ENCODE measurements at places on chromosomes 3 and 15.

DNA sequence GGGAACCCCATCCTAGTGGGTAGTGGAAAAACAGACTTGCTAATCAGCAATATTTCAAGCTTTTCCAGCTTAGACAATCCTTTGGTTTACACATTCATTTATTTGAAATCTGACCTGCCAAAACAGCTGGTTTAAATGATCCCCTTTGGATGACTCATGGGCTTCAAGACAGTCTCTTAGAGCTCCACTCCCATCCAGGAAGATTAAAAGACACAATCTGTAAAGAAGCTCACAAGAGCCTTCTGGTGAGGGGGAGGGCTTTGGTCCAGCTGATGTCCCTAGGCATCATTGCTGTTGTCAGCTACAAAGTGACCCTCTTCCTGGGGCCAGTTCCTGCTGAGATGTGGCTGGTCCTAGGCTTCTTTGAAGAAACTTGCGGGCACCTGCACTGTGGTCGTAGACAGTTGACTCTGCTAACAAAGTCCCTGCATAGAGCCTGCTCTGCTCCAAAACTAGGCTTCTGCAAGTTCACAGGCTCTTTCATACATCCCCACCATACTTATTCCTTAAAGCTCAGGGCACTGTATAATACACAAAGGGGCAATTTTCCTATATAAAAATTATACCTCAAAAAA, 73.7 kb downstream of the IGSF11 start:
- DNase-seq, result no peak

DNA sequence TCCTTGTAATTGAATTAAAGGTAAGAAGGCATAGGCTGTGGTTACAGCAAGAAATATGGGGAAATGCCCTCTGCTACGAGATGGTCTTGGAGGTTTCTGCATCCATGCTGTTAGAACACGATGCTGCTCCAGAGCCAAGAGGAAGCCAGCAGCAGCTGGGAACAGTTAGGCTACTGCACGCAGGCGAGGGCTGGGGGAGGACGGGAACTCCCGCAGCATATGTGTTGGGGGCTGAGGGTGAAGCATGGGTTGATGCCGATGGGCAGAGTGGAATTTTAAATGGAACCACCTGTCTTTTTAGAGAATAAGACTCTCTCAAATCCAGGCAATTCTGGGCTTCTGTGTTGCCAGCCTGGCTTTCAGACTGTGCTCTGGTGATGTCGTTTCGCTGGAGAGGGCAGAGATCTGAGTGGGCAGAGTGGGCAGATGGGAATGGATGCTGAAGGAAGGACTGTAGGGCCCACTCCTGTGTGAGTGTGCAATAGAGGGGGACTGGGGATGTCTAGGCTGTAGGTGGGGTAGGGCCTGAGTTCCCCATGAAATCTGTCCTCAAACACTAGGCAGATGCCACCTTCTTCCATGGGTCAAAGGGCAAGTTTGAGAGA, 417.0 kb upstream of the TPM1 start:
- DNase-seq, result no peak

- DNase-seq, result no peak
Observed at GRCh38 chr3:123533554-123534159, 51.2 kb downstream of the HACD2 start.

DNA sequence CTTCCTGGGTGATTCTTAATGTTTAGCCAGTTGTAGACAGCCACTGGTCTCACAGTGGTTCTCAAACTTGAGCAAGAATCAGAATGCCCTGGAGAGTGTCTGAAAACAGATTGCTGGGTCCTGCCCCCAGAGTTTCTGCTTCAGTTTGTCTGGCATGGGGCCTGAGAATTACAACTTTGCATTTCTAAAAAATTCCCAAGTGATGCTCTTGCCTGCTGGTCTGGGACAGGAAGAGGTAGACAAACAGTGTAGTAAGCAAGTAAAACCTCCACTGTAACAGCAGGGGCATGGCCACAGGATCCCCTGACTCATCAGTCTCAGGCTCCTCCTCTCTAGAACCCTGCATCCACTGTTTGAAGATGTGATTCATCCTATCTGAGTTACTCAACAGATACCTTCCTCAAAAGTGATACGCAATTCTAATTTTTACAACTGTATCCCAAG, 36.5 kb downstream of the DZIP1L start:
- DNase-seq, result no peak

DNA sequence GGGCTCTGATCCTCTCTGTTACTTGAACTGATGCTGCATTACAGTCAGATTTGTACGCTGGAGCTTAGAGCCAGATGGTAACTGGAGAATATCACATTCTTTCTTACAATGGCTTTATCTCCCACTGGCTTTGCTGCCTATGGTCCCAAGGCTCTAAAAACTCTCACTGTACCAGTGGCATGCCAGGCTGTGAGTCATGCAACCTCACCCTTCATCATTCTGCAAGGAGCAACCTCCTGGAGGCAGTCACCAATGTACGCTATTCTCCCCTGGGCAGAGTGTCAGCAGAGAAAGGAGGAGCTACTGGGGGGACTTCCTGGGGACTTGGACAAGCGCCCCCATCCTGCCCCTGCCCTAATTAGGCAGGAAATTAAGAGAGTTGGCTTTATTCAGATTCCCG, 97.9 kb upstream of the EIF1B start:
- no peak for DNase-seq

DNA sequence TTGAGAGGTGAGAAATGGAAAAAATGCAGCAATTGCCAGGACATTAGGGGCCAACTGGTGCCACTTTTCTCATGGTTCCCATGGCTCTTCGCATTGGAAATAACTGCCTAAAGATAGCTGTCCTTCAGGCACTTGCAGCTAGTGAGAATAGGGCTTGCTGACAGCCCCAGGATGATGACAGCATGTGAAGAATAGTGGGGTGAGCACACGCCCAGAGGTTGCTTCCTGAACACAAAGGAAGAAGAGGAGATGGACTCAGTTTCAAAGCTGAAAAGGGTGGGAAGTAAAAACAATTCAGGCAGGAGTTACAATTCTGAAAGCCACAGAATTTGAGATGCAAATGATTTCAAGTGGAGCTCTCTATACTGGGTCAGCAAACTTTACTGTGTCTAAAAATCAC, 45.6 kb downstream of the TNFAIP8L3 start:
- no peak for DNase-seq

DNA sequence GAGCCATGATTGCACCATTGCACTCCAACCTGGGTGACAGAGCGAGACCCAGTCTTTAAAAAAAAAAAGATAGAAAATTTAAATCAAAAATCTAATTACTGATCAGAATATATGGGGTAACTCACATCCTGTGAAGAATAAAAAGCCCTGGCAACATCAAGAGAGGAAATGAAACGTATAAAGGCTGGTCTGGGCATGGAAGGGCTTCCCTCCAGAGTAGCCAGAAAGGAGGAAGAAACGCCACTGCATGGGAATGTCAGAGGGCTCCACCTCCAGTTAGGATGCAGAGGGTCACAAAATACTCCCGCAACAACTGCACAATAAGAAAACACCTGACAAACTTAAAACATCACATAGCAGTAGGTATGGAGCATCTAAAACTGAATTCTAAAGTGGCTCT, 4.9 kb upstream of the IQCF1 start:
- DNase-seq, result no peak

DNA sequence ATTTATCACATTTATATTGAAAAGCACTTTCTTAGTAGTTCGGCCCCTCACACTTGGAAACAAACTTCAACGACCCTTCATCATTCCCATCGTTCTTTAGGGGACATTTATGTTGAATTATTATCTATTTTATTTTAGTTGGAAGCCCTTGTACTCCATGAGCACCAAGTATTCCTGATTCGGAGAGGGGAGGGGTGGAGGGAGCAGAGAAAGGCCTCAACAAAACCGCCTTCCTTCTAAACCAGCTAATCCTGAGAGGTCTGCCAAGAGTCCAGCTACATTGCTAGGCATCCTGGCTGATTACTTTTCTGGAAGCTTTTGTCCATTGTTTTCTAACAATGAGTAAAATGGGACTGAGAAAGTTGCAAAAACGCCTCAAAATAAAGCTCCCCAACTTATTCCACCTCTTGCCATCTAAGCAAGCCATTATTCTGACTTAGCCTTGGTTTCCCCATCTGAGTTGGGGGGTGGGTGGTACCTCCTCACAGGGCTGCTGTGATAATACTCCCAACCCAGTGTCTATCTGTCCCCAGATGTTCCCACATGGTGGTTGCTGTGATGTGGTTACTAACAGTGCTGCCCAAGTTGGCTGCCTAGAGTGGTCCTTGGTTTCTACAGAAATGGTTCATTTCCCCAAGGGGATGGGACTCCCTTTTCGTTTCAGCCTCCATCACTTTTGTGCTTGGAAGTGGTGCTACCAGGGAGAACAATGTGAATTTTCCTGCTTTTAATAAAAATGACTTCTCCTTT, 1.2 kb upstream of the TMEM158 start:
- peak; percentile 37 for DNase-seq

- DNase-seq, result no peak
Observed at GRCh38 chr3:67094774-67095173, 96.7 kb downstream of the KBTBD8 start.

DNA sequence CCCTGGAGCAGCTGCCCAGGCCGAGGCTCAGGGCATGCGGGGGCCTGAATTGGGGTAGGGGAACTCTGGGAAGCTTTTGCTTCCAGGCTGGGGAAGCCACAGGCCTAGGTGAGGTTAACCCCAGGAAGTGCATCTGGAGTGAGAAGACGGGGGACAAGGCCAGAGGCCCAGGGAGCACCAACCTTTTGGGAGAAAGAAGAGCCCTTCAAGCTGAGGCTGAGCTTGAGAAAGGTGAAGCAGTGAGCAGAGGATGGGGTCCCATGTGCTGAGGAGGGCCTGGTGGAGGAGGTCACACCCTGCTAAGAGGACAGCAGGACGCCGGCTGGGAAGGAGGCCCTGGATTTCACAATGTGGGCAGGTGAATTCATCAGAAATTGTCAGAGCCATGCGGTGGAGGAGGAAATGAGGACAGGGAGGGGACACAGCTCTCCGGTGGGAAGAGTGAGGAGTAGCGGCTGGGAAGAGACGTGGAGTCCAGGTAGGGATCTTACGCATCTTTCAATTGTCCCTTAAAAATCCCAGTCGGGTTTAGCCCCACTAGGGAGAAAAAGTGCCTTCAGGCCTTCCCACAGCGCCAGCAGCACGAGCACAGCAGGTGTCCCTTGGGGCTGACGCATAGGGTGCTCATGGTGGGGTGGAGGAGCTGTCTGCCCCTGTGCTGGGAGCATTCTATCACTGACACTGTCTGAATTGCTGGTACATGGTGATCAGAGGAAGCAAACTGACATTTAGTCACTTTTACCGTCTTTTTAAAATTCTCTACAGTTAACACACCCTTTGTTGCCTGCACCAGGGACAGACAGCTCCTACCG, 50.9 kb downstream of the HCN4 start:
- DNase-seq, result no peak

- peak; percentile 96 for DNase-seq
Observed at GRCh38 chr15:64702816-64703631, 72.4 kb downstream of the RBPMS2 start.

- peak; percentile 3 for DNase-seq
Observed at GRCh38 chr15:70535071-70535954, 228.0 kb downstream of the UACA start.

- no peak for DNase-seq
Observed at GRCh38 chr15:80059786-80060355, 395 bp downstream of the ZFAND6 start.

DNA sequence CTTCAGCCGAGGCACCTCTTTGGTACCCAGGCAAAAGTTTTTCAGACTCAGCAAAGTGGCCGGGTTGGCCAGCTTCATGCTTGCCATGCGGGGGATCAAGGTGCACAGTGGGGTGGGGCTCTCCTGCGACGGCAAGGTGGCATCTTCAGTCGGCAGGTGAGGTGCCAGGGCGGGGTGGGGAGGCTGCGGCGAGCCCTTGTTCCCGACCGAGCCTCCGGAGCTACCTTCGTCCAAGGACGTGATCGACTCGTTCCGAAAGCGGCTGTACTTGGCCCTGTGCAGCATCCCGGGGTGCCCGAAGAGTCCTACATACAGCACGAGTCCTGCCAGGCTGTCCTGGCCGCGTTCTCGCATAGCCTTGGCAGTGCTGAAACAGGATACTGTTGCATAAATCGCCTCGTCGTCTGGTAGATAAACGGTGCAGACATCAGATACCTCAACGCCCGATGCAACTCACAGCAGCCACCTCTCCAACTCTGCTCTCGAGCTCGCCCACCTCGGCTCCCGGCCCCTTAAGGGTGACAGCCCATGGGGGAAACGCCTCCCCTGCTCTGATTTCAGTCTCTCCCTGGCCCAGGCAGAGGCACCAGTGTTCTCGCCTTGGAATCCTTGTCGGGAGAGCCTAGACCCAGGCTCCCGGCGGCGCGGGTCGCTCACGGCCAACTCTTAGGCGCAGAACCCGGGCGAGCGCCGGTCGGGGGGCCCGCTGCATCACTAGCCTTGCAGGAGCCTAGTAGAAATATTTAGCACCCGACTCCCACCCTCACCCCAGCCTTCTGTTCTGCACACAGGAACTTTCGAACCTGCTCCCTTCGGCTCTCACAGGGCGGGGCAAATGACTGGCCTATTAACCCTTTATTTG, 826 bp downstream of the SHC4 start:
- peak; percentile 22 for DNase-seq

DNA sequence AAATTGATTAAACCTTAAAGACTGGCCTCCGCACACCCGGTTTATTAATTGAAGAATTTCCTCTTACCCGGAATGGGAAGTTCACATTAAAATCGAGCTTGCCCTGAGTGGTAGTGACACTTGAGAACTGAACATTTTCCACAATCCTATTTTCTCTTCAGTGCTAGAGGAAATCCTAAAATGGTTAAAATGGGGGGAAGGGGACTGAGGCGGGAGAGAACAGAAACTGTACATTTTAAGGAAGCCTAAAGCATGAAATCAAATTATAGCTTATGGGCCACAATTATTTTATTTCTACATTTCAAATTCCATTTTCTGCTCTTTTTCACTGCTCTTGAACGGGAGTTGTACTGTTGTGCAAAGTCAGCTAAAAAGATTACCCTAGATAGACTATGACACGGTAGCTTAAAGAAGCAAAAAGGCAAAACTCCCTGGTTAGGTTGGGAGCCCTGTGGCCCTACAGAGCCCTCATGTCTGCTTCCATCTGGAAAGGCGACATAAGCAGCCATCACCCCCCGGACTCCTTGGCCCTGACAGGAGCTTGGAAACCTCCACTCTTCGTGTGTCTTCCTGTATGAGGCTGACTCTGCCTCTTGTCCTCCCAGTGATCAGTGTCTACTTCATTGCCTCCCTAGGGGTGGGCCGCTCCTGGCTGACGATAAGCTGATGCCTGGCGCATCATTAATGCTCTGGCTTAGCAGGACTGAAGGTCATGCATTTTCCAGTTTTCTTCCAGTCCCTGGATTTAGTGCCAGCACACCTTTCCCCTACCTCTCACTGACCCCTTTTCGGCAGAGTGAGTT, 79.3 kb downstream of the EEFSEC start:
- DNase-seq, result no peak

DNA sequence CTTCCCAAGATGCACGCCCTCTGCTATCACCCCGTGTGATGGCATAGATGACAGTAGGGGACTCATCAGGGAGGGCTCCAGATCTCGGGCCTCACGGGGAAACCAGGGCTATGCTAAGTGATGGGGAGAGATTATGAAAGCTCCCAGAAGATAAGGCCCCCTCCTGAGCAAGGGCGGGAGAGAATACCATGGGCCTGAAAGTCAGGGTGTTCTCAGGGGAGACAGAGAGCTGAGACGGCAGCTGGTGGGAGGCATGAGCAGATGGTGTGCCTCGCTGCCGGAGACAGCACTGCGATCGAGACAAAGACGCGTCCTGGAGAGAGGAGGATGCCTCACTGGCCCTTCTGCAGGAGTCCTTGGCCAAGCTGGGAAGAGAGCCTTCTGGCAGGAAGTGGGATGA, 106.5 kb upstream of the ADPGK start:
- DNase-seq, result no peak

Measured in globus pallidus (tissue), 1 donor.